Mesothelial cell of epicardium (in vitro differentiated cells): ENCODE measurements at places on chromosomes 2 and 18. TPM values are rescaled to one million over a fixed set of nuclear protein-coding genes. Genes with fewer than 3 reads are reported as not detected.

Gene OTOS
- total RNA-seq, result not detected in 3 replicates

Gene ABHD1
- total RNA-seq, result 0.95 to 1.5 TPM (median 0.99 TPM) in 3 replicates

Gene CD302
- total RNA-seq, result 2.9 to 3.1 TPM (median 2.9 TPM) in 3 replicates

Gene AMER3
- total RNA-seq, result not detected in 3 replicates

Gene NPHP1
- total RNA-seq, result 3.8 to 5.3 TPM (median 5.1 TPM) in 3 replicates

Gene DSG2
- total RNA-seq, result 98.0 to 102 TPM (median 98.4 TPM) in 3 replicates

Gene COLEC11
- total RNA-seq, result 9.8 to 10.8 TPM (median 10.1 TPM) in 3 replicates

Gene ITPRIPL1
- total RNA-seq, result 8.9 to 12.0 TPM (median 10.9 TPM) in 3 replicates

Gene HOXD9
- total RNA-seq, result 0.93 to 1.2 TPM (median 1.1 TPM) in 3 replicates
